Panc1 (cell line): ENCODE measurements at places on chromosomes 1 and 21.

DNA sequence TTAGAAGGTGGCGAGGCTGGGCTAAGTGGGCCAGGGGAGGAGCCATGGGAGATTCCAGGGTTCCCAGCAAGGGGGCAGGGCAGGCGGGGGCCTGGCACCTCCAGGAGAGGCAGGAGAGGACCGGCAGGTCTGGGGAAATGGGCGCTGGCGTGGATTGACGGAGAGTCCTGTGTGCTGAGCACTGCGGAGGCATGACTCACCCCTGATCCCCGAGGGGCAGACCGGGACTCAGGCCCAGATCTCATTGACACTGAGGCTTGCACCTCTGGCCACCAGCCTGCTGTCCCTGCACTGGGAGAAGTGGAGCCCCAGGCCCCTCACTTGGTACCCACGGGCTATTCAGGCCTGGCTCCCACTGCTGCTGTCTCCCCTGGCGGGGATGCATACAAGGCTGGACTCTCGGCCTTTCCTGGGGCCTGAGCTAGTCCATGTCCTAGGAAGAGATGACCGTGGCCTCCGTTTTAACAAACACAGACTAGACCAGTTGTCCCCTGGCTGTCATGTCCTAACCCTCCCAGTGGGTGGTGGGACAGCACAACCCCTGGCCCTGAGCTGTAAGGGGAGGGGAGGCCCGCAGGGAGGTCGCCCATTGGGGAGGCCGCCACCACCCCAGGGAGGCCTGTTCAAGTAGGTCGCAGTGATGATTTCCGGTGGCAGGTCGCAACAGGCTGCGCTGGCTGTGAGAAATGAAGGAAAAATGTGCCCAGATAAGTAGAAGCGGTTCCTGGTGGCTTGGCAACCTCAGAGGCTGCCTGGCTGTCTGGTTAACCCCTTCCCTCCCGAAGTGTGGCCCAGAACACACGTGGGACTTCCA is 39.7 kb downstream of the RIPK4 start:
- DNase-seq: no peak

- no peak for DNase-seq
These were observed 64.4 kb downstream of the KCTD3 start for GRCh38 chr1:215631489-215631888.

DNA sequence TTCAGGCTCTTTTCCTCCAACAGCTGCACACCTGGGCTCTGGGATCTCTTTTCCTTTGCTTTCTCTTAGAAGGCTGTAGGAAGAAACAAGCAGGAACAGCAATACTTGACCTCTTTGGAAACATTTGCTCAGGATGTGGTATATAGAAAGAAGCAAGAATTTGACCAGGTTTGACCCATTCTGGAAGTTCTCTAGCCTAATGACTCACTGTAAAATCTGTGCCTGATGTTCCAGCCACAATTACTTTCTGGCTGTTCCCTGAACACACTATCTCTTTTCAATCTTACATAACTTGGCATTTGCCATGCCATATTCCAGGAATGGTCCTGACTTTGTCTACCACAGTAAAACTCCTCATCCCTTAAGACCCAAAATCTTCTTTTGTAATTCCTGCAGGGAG is 419.9 kb upstream of the DAB1 start:
- no peak for DNase-seq

- DNase-seq: no peak
These were observed 14.9 kb downstream of the NTPCR start for GRCh38 chr1:232965124-232965911.

DNA sequence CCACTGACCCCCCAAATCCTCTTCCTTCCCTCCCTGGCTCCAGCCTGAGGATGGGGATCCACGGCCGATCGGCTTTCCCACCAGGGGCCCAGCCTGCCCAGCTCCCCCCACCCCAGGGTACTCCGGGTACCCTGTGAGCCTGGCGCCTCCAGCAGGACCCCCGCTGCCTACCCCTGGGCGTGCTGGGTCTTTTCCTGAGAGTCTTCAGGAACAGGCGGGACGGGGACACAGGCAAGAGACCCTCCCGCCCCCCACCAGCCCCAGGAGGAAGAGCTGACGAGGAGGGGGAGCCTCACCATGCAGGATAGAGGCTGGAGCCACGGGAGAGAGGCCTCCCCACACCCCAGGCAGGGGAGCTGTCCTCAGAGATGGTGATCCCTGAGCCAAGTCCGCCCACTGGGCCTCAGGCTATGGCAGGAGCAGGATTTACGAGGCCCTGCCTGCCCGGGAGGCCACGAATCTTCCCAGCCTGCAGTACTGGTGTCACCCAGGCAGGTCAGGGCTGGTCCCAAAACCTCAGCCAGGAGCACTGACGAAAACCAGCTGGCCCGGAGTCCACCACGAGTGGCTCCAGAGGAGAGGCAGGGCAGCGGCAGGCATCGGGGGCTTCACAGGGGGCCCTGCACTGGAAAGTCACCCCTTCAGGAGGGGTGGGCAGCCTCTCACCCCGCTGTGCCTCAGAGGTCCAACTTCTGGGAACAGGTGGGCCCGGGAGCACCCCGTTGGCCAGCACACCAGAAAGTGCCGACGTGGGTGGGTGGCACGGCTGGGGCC is 58.0 kb downstream of the MEGF6 start:
- DNase-seq: no peak

DNA sequence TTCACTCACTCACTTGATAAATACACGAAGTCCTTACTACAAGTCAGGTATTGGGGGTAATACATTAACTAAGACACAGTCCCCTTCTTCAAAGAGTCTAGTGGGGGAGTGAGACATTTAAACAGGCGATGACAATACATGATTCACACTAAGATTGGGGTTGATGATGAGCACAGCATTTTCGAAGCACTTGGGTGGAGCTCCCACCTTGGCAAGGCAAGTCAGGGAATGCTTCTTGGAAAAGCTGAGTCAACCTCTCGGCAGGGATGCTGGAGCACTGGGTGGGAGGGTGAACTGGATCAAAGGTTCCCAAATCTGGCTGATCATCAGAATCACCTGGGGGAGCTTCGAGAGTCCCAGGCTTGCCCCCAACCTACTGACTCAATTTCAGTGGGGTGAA is 57.9 kb upstream of the ENAH start:
- no peak for DNase-seq

GRCh38 chr1:198880397-198880796 is 241.6 kb downstream of the PTPRC start:
- no peak for DNase-seq

DNA sequence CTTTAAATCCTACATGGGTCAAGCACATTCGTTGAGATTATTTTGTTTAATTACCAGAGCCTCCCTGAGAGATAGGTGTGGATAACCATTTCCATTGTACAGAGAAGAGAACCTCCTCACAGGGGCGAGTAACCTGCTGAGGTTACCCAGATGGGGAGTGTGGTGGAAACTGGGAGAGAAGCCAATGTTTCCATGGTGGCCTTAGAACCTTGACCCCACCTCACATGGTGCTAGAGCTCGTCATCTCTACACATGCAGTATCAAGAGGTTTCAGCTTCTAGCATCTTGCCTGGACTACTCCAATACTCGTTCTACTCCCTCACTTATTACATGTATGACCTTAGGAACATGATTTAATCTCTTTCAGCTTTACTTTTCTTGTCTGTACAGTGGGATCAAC is 4.8 kb downstream of the REG4 start:
- no peak for DNase-seq

GRCh38 chr1:25008192-25008485 is 78.1 kb upstream of the RUNX3 start:
- DNase-seq: no peak

GRCh38 chr1:7610936-7611335 is 160.2 kb upstream of the VAMP3 start:
- no peak for DNase-seq

DNA sequence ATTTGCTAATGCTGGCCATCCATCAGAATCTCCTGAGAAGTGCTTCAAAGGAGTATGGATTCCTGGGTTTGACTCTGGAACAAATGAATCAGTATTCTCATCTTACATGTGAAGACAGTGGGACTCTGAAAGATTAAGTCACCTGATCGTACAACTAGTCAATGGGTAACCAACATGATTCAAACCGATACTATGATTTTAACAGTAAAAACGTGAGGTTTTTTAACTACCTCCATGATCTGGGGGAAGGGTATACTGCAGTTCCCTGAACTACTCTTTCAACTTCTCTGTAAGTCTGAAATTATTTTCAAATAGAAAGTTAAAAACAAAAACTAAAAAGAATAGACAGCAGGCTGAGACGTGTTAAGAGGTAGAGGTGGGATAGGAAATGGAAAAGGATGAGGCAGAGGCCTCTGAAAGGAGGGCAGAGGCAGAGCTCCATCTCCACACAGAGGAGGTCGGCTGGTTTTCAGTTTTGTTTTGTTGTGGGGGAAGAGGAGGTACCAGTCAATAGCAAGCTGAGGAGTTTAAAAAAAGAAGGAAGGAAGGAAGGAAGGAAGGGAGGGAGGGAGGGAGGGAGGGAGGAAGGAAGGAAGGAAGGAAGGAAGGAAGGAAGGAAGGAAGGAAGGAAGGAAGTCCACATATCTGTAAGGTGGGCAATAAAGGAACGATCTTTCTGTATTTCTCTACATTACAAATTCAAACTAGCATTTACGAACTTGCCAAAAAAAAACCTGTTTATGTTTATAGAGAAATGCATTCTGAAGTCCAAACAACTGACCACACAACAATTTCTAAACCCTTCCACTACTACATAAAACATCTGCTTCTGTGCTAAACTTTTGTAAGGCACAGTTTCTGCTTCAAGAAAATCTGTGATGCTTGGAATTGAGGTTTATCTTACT is 213.1 kb downstream of the RERE start:
- no peak for DNase-seq

GRCh38 chr1:212688341-212689047 is 11.1 kb downstream of the BATF3 start:
- DNase-seq: no peak

DNA sequence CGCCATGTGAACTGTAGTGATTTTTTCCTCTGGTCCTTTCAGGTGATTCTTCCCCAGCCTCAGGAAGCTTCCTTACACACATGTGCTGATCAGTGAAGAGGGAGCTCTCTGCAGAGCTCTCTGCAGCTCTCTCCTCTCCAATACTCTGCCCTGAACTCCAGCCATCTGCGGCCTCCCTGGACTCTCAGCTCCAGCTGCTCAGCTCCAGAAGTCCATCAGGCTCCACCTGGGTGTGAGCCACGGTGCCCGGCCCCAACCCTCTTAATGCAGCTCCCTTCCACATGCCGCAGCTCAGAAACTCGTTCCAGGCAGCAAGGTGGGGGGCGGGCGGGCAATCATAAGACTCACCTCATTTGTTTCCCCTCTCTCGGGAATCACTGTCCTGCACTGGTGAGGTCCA is 30.9 kb upstream of the RPL11 start:
- DNase-seq: no peak

DNA sequence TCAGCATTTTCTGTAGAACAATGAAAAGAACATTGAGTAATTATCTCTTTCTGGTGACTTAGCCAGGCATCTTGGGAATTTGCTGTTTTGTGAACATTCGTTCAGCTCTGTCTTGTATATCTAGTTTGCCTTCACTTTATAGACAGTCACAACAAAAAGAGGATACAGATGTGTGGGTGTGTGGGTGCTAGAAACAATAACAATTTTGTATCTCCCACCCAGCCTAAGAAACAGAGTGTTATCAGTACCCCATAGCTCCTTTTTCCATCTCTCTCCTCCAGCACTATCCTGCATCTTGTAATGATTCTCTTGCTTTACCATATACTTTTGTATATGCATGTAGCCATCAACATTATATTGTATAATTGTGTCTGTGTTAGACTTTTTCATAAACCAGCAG is 33.0 kb downstream of the AK4 start:
- no peak for DNase-seq
